KBM-7 (cell line): ENCODE measurements at places on chromosomes 4 and X.

DNA sequence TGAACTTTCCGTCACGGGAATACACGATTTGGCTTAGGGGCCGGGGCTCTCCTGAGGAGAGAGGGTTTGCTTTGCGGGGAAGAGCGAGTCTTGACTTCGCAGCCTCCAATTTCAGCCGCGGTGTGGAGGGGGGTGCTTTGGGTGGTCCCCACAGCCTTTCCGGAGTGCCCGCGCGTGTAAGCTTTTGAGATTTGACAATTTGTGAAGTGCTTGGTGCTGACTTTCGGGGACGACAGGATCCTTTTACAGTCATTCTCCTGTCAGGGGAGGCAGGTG, 355 bp downstream of the SCML1 start:
- peak; percentile 7 for DNase-seq

DNA sequence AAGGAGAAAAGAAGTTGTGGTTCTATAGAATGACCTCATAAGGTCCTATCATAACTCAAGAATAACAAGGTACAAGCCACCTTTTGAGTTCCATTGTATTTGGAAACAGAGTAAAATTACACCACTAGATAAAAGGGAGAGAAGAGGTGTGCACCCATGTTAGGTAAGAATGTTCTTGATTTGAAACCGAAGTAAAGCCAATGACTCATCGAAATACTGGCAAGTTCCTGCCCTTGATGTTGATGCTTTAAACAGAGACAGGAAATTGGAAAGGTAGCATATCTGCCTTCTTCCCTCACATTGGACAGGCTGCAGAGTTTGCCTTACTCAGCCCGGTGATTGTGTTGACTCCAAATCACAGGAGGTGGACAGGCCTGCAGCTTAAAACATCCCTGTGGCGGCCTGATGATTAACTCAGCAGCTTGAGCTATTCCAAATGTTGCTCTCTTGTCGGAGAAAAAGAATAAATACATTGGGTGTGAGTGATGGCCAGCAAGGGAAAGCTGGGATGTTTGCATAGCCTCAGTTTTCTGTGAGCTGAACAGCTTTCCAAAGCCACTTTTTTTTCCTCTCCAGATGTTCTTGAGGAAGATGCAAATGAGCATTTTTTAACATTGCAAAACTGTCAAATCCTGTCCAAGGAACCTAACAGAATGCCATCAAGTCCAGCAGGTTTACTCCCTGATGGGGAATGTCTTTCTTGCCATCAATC, 321.1 kb downstream of the NKX6-1 start:
- DNase-seq: no peak

DNA sequence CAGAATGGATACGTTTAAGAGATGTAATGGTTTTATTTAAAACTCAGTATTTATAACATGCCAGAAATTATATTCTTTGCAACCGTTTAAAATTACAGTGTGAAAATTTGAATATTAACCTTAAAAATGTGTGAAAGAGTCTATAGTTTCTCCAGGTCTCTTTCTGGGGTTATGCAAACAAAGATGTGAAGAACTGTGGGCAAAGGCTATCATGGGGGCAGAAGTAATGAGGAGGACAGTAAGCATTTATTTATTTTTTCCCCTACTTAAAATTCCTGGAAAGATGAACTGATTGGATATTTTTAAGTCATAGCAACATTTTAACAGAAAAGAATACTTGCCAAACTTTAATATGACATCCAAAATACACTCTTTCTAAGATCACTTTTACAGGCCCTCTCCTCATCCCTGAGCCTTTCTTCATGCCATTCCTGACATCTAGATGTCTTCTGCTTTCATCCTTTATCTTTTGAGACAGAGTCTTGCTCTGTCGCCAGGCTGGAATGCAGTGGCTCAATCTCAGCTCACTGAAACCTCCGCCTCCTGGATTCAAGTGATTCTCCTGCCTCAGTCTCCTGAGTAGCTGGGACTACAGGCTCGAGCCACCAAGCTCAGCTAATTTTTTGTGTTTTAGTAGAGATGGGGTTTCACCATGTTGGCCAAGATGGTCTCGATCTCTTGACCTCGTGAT, 46.1 kb downstream of the TMEM131L start:
- no peak for DNase-seq

DNA sequence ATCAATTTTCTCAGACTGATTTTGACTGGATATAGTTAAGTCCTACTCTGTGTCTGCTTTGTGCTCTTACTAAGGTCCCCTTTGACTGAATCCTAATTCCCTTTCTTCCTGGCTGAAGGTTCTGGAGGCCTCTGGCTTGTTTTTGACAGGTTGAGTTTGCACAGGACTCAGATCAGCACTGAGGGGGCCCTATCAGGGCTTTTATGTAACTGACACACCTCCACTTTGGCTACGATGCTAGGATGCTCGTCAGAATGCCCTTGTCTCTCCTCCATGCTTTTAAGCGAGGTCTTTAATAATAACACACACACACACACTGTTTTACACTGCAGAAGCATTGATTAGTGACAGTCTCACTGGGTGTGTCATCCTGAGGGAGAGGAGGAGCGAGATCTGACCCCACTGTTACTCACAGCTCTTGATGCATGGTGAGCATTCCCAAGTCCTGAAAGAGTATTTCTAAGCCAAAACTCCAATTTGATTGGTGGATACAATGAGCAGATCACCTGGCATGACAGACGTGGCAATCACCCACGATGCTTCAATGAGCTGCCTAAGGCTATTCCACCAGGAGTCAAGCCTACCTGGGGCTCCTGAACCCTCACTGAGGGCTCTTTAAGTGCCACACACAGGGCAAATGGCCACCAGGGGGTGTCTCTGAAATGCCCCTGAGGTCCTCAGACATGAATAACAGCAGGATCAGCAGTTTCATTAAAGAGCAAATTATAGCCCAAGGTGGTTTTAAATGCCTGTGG, 130.4 kb upstream of the CPEB2 start:
- DNase-seq: peak; percentile 36

DNA sequence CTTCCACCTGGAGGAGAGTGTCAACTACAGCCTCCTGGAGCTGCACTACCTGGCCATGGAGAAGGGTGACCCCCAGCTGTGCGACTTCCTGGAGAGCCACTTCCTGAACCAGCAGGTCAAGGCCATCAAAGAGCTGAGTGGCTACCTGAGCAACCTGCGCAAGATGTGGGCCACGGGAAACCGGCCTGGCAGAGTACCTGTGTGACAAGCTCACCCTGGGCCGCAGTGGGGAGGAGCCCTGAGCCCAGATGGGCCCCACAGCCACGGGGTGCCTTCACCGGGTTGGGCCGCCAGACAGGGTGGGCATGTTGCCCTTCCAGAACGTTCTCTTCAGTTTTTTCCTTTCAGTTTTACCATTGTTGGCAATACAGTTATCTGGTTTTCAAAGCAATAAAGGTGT, 15.2 kb upstream of the FAM47A start:
- no peak for DNase-seq

- DNase-seq: no peak
Observed at GRCh38 chr4:146398896-146399445, 122.8 kb downstream of the SLC10A7 start.

- DNase-seq: no peak
Observed at GRCh38 chr4:145775406-145775805, 95.5 kb downstream of the C4orf51 start.

- no peak for DNase-seq
Observed at GRCh38 chr4:174640146-174640545, 117.9 kb upstream of the HPGD start.

- DNase-seq: no peak
Observed at GRCh38 chr4:153679486-153679885, 4.6 kb upstream of the TLR2 start.

DNA sequence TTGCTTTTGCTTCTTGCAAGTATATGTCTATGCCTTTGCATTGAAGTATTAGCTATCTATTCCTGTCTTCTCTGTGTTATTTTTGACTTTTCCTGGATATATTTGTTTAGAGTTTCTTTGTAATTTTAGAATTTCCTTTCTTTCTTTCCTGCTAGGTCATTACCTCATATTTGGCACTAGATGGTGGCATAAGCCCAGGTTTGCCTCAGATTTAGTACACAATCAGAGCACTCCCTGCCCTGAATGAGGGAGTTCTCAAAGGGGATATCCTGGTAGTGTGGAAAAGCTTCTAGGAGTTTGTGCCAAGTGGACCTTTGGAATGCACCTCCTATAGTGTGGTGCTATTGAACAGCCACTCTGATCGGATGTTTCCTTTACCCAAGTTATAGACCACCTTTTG, 181.6 kb downstream of the UGT8 start:
- DNase-seq: no peak

DNA sequence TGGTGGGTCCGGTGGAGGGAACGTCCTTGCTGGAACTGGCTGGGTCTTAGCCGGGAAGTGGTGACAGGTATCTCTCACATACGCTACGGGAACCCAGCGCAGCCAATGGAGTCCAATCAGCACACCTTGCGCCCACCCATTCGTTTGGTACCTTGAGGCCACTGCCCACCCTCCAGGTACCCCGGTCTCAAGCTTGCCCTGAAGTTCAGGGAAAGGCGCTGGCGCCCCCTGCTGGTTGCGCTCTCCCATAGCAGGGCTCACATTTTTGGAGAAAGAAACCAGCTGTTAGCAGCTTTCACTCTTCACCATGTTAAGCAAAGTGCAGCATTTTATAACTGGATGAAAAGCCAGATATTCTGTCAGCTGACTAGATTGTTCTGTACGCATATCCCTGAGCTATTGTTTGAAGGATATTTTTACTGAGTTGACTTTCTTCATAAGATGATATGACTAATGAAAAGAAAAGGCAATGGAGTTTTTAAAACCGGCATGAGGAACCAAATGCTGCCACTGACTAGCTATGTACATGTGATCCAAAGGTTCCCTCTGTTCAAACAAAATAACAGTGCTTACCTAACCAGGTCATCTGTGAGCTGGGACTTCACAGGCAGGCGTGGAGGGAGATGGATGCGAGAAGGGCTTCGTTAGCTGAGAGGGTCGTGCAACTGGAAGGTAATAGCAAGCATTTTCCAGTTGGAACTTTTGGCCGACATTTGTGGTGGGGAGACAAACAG, 43.7 kb downstream of the OTOP1 start:
- DNase-seq: peak; percentile 34

DNA sequence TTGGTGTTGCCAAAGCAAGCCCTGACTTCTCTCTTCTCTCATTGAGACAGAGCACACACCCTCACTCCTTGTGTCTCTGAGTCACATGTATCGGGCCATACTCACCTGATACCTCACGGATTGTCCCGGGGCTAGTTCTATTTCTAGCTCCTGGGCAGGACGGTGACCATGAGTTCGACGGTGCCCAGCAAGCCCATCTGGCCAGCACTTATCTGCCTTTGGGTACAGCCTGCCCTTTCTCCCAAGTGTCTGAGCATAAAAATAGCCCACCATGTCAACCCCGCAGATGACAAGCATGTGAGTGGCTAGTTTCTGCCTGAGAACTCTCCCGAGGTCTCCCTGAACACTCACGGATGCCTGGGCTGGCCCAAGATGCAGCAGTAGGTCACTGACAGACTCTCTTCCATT, 158.5 kb downstream of the DHRSX start:
- DNase-seq: no peak

DNA sequence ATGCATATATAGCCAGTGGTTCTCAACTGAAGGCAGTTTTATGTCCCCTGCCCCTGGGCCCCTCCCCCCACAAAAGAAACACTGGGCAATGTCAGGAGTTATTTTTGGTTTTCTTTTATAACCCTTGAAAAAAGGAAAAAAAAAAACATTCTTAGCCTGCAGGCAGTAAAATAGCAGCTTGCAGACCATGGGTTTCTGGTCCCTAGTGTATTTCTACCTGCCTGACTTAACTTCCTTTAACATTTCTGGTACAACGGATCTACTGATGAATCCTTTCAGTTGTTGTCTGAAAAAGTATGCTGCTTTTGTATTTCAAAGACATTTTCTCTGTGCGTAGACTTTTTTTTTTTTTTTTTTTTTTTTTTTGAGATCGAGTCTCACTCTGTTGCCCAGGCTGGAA, 11.1 kb upstream of the FAM200B start:
- DNase-seq: no peak

GRCh38 chr4:113499696-113500095, 261.8 kb downstream of the CAMK2D start:
- DNase-seq: no peak

GRCh38 chr4:123731035-123731434, 334.4 kb downstream of the SPRY1 start:
- DNase-seq: peak; percentile 20

DNA sequence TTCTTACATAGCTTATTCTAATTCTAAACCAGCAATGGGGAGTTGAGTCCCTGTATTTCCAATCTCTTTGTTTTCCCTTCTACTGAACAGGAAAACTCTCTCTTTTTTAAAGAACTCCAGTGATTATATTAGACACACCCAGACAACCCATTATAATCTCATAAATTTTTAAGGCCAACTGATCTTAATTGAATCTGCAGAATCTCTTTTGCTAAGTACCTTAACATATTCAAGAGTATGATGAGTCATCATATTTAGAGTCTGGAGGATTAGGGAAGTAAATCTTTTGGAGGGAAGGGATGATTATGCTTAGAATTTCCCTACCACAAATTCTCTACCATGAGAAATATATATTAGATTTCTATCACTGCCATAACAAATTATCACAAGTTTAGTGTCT, 705.1 kb downstream of the CENPC start:
- no peak for DNase-seq

DNA sequence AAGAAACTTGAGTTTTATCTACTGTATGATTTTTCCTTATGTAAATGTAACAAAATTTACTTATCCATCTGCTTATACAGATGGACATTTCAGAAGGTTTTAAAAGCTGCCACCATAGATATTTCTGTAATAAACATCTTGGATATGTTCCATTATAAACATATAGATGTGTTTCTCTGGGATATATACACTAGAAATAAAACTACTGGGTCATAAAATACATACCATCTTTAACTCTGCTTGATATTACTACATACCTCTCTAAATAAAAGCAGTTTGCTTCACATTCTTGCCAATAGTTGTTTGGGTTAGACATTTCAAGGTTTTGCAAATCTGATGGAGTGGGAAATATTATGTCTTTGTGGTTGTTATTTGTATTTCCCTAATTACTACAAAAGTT, 220.6 kb downstream of the FBXO8 start:
- DNase-seq: no peak

DNA sequence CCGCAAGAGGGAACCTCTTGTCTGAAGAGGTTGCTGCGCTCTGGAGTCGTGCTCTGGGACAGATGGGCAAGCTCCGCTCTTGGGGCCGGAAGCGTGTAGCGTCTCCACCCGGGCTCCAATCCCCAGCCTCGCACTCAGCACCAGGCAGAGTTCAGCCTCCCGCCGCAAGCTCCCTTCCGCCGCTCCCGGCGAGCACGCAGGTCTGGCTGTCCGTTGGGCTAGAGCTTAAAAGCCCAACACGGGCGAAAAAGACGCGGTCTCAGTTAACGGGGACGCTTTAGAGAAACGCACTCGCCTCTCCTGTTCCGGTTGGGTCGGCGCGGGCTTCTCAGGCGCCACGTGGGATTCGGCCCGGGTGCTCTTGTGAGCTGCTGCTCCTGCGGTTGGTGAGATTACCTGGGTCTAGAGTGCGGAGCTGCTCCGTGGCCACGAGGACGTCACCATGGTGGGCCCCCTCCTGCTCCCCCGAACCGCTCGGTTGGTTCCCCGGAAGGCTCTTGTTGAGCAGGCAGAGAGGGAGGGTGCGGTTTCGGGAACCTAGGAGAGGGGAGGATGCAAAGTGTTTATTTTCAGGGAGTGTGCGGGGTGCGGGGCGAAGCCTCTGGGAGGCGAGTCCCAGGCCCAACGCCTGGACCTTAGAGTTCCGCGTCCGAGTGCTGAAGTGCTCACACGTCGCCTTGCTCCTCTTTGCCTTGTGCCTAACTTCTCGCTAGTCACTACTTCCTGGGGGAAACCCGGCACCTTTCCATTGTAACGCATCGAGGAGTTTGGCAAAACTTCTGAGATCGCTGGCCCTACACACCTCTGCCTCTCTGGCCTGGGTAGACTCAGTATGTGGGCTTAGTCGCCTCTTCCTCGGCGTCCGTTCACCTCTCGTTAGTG, at the start of gene TMA16:
TMA16 (plus strand) TSS at position 331 of the 882 bp plus-strand sequence; CDS start at position 443, 112 bp downstream.
- DNase-seq: peak; percentile 96

GRCh38 chr4:89221167-89221867, 86.3 kb downstream of the GPRIN3 start:
- no peak for DNase-seq
